ENCODE measurements at places on chromosomes 6 and 20.

DNA sequence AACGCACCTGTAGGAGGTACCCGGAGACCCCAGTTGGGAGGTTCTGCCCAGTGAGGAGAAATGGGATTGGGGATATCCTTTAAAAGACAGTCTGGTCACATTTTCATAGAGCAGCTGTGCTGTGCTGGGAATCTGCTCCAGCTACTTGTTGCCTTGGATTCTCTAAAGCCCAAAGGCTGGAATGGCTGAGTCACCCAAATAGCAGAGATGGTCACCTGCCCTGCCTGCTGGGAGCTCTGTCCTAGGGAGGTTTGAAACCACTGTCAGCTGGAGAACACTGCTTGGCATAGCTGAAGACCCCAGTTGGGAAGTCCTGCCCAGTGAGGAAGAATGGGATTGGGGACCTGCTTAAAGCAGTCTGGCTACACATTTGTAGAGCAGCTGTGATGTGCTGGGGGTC lies 34.8 kb upstream of the TFB1M start:
- DNase-seq: no peak

DNA sequence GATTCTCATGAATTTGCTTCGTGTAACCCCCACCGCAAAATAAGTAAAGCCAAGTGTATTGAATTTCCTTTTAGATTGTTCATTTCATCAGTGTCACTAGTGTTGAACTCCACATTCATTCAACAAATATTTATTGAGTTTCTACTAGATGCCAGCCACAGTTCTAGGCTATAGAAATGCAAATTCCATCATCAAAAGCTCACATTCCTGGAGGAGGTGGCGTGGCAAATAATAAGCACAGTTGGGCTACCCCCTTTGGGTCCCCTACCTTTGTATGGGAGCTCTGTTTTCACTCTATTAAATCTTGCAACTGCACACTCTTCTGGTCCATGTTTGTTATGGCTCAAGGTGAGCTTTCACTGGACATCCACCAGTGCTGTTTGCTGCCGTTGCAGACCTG lies 12.7 kb upstream of the ME1 start:
- DNase-seq: no peak

GRCh38 chr6:168612586-168612985 lies 171.6 kb downstream of the SMOC2 start:
- DNase-seq: no peak

DNA sequence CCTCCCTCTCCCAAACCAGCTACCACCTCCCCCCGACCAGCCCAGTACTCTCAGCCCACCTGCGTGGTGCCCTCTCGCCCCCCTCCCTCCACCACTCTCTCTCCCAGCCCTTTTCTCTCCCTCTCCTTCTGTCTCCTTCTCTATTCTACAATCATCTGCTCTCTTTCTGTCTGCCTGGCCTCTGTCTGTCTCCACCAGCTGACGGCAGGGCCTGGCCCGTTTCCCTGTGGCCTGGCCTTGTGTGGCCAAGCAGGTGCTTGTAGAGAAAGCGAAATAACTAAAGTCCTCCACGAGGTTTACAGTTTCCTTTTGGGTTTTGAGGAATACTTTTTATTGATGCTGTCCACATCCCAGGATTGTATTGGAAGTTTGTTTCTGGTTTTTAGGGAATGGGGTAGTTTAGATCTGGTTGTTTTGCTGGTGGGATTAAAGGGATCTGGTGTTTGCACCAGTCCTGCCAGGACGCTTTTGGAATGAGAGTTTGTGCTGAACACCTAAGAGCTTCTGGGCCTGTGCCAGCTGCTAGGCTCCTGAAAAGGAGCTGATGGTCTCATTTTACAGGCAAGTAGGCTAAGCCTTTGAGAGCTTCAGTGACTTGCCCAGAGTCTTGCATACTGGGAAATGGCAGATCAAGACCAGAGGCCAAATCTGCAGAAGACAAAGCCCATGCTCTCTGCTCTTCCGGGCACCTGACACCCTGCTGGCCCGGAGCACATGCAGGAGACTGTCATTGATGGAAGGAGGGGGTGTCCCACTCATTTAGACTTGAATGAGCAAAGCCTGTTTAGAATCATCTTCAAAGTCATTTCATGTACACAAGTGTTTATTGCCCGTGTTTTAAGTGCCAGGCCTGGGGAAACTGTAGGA lies 161.7 kb downstream of the SYCP2 start:
- no peak for DNase-seq

GRCh38 chr6:46923476-46923875 lies 1.7 kb upstream of the ADGRF5 start:
- DNase-seq: no peak

GRCh38 chr6:157281570-157281969 lies 41.7 kb downstream of the TMEM242 start:
- DNase-seq: no peak

Measured in H54 (cell line).